ENCODE measurements at places on chromosomes 3 and 15.

DNA sequence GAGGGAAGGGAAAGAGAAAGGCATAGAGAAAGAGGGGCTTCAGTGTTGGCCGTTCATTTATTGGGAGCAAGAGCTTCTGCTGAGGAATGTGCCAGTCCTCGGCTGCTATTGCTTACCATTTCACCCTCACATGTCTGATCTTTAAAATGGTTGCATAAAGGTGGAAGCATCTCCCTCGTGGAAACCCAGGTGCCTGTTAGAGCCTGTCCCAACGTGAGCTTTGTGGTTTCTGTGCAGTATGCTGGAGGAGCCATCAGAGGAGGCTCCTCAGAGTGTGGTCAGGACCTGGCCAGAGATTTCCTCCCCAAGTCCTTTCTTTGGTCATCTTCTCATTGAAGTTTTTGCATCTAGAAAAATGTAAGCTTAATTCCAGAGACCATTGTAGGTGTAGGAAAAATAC lies 34.4 kb downstream of the PSMD6 start:
- no peak for DNase-seq

DNA sequence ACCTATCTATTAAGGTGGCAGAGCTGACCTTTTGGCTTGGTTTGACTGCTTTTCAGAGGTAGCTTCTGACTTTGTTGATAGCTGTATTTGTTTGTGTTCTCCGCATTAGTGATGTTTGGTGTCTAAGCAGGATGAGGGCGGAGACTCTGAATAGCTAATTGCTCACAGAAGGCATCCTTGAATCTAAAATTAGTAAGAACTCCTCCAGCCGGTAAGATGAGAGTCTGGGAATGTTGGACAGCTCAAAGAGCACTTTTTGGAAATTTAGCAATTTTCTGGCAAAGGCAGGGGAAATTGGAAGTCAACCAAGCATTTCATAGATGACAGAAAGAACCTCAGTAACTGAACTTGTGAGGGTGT lies 174.1 kb downstream of the KLHL25 start:
- no peak for DNase-seq

DNA sequence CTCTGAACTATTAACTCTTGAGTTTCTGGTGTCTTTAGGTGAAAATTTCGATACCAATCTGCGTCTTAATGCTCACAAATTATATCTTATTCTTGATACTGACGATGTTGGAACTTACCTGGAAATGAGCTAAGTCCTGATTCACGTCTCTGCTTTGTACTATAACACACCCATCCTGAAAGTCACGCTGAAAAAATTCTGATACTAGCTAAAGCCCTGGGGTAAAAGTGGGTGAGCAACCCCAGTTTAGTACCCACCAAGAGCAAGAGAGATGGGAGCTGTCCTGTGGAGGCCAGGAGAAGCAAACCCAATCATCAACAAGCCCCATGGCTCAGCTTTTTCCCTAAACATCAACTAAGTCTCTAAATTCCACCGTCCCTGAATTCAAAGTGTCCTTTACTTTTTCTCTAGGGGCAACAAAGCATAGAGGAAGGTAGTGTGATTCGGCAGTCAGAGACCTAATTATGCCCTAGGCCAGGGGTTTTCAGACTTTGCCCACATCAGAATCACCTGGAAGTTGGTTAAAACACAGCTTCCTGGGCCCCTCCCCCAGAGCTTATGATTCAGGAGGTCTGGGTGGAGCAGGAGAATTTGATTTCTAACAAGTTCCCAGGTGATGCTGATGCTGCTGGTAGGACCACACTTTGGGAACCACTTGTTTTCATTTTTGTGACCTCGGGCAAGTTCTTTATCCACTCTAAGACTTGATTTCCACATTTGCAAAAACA lies 90.2 kb downstream of the OSBPL10 start:
- no peak for DNase-seq

- no peak for DNase-seq
These were observed 67.9 kb upstream of the AKAP13 start for GRCh38 chr15:85312486-85312885.

DNA sequence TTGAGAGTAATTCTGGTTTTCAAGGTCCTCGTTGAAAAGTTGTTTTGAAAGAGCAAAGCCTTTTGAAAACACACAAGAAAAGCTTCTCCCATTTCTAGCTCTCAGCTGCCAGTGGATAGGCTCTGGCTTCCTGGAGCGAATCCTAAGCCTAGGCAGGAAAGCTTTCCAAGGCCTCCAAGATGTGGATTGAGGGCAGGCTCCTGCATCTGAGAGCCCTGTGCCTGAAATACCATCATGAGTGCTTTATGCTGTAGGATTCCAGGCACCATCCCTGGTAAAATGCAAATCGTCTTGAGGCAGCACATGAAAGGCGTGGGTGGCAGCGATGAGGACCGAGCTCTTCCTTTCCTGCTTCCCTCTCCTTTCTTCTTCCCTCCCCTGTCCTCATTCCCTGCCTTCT lies 60.7 kb upstream of the CORO2B start:
- DNase-seq = no peak

DNA sequence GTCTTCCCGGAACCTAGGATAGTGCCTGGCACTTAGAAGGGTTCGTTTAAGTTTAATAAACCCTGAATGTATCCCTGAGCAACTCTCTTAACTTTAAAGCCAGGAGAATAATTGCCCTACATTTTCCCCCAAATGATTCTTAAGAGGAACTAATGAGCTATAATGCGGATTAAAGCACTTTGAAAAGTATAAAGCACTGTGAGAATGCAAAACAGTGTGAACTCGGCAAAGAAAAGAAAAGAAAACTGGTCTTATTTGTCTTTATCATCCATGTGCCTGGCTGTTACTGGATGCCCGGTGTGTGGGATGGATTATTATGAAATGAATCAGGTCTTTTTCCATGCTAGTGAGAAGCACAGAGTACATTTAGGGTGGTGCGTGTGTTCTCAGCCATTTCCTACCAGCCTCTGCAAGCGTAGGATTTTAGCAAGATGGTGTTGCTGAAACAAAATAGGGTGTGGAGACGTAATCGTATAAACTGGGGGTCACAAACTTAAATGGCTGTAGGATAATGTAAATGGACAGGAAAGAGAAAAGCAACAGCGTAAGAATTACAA lies 983 bp downstream of the KBTBD12 start:
- DNase-seq = peak; percentile 55

- no peak for DNase-seq
These were observed 112.4 kb downstream of the B3GALNT1 start for GRCh38 chr3:160992712-160993111.

GRCh38 chr3:52088445-52089367 lies 32.3 kb upstream of the DUSP7 start:
- peak; percentile 56 for DNase-seq

DNA sequence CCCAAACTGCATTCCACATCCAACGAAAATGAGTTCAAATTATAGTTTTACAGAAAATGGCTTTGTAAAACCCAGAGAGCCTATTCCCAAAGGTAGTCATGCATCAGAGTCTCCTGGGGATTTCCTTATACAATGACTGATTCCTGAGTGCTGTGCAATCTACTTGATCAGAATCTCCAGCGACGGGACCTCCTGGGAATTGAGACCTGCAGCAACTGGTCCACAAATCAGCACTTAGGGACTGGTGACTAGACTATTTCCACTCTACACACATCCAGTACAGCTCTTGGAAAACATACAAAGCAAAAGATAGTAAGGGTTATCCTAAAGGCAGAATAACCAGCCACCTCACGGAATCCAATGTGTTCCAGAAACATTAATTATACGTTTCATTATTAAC lies 871.0 kb upstream of the CFAP20DC start:
- peak; percentile 23 for DNase-seq

DNA sequence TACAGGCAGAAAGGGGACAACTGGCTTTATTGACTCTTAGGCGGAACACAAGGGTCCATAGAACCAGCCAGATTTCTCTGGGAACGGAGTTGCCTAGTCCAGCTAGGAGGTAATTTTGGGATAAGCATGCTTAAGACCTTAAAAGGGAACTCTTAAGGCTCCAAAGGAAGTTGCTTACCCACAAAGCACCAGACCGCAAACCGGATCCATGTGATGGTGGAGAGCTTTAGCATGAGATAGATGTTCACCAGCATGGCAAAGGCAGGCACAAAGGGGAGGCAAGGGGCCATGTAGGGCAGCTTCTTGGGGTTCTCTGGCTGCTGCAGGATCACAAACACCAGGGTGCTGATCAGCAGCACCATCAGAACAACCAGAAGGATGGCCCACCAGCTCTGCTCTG lies 61.4 kb downstream of the CLDN11 start:
- DNase-seq = no peak

GRCh38 chr3:55000546-55000945 lies 72.7 kb upstream of the LRTM1 start:
- no peak for DNase-seq

GRCh38 chr15:98567951-98568350 lies 80.4 kb upstream of the IGF1R start:
- DNase-seq = no peak

- DNase-seq = no peak
These were observed 109.1 kb downstream of the COL6A6 start for GRCh38 chr3:130626049-130626448.

DNA sequence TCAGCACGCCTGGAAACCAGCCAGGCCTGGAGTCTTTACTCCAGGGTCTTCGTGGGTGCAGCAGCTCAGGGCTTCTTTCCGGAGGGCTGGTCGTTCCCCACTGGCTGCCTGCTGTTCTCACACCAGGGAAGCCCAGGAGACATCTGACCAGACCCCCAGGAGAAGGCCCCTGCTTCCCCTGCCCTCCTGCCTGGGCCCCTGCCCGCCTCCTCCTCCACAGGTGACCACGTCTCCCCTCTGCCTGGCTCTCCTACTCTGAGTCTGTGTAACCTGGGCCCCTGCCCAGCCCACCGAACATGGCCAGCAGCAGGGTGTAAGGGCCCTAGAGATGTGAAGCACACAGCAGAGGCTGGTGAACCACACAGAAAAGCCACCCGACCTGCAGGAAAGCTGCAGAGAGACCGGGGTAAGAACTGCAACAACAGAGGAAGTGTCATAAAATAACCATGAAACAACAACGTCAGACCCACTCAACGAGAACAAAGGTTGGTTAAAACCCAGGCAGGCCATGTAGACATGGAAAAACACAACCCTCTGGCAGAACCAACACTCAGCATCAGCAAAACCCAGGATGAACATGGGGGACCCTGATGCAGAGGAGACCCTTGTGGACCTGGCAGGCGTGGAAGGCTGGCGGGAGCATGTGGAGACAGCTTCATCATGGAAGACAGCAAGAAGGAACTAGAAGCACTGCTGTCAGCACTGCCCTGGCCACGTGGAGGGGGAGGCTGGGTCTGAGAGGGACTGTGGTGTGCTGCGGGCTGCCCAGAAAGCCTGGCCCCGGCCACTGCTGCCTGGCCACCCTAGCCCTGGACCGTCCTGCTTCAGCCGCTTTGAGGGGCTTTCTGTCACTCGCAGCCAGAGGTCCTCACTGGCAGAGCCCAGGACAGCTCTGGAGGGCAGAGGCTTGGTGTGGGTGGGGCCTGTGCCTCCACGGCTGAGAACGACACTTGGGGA lies 20.4 kb downstream of the UROC1 start:
- no peak for DNase-seq

DNA sequence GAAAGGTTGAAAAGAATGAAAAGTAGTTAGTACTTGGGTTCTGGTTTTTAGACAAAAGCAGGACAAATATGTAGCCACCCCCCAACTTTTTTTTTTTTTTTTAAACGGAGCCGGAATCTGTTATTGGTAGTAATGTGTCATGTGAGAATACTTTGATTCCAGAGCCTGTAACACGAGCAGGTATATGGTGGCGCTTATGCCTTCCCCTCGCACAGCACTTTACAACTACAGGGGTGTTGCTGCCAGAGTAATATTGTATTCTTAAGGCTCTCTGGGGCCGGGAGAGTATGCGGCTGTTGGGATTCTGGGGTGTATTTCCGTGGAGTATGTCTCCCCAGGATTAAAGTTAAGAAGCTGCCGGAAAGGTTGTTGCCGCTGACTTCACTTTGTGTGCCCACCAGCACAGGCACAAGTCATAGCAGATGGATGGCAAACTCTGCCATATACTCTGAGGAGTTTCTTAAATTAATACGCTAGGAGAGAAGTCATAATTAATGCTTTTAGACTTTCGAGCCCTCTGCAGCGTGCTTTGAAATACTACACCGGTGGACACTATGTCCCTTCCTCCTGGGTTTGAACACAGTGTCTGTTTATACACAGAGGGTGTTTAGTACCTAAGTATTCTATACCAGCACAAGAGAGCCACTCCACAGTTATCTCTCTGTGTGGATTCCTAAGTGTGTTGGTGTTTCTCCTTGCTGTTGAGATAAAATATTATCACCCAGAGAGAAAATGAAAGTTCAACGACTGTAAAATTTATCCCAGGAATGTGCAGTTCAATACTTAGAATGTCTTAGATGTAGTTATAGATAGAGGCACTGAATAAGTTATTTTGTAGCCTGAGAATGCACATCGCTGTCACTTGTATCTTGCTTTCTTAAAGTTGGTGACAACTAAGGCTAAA lies 1.4 kb downstream of the MBNL1 start:
- peak; percentile 76 for DNase-seq

DNA sequence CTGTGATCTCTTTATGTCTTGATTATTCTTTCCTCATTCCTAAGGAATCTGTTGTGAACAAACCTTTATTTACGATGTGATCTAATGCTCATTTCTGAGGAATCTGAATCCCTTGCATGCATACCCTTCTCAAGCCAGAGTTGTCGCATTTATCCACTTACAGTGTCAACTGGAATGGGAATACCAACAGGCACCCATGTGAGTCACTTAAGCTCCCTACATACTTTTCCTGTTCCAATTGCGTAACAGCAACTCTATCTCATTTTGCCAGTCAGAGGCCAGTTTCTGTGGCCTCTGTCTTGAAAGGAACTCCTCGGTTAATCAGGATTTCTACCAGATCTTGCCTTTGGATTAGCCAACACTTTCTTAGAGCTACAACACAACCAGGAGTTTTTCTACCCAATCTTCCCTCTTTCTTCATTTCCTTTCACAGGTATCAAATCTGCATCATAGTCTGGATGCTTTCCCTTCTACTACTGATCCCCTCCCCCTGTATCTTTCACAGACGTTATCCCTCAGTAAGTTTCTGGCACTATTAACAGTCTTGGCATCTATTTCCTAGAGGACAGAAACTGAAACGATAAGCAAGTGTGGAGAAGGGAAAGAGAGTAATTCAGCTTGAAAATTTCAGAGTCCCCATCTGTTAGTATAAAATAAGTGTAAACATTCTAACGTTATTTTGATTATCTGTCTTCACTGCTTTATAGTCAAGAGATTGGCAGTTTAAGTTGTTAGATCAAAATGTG lies 66.8 kb upstream of the BCHE start:
- DNase-seq = no peak

DNA sequence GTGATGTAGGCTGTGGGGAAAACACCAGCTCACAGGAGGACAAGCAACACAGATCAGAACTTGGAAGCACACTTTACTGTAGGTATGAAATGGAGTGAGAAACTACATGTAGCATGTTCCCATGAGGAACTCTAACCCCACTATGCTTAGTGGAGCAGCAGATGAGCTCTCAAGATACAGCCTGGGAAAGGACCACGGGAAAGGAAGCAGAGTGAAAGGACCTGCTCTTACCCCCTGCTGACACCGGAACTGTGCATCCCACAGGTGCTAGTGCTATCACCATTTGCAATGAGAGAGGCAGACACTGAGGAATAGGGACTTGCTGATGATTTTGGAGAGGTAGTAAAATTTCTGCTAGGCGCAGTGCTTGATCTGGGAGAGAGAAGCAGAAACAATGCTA lies 28.6 kb downstream of the USP4 start:
- DNase-seq = no peak
